ENCODE measurements at places on chromosomes 1 and 21.

- DNase-seq, result peak; percentile 45
These were observed 126.0 kb downstream of the NR5A2 start for GRCh38 chr1:200153277-200154055.

DNA sequence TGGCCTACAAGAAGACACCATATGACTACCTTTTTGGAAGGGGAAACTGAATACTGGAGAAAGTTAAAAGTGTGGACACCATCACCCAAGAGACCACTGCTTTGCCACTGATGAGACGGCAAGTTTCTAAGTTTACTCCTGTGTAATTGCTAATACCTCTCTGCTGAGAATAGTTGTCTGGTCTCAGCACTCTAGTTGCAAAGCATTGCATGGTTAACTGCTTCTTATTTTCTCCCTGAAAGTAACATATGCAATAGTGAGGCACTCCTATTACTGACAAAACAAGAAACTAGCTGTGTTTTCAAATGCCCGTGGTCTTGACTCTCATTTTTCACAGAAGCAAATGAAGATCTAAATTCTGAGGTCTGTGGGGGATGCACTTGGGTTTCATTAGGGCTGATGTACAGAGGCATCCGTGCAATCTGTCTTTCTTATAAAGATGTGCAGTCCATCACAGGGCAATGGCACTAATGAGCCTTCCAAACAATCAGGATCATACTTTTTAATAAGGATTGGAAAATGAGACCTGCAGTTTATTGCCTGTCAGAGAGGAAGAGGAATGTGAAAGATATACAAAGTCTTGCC is 62.9 kb downstream of the IFI44 start:
- no peak for DNase-seq

- DNase-seq, result no peak
These were observed 69.2 kb downstream of the KLHDC7A start for GRCh38 chr1:18549906-18550305.

- no peak for DNase-seq
These were observed 11.2 kb downstream of the SIM2 start for GRCh38 chr21:36709868-36710728.

DNA sequence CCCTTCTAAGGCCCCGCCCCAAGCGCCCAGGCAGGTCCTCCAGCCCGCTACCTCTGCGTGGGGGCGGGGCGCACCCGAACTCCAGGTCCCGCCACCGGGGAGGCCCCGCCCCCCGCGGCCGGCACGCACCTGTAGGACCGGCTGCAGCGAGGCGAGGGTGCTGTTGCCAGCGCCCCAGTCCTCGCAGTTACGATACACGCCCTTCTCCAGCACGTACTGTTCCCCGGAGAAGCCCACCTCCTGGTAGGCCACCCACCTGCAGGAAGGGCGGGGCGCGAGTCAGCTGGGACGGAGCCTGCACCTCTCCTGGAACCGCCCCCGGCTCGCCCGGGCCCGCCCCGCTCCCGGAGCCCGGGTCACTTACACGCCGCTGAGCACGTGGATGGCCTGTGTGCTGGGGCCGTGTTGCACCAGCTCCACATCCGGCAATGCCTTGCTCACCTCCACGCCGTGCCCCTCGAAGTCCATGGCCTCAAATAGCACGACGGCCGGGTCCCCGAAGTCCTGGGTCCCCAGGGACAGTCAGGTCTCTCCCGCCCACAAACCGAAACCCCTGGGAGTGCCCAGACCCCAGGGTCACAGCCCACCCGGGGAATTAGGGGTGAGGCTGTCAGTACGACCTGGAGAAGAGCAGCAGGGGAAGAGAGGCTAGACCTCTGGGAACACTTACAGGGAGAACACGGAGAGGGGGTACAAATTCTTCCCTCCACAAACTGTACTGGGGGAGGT is 17.3 kb downstream of the CRYBG2 start:
- peak; percentile 84 for DNase-seq

GRCh38 chr1:82464362-82465001 is 663.7 kb downstream of the ADGRL2 start:
- DNase-seq, result no peak

DNA sequence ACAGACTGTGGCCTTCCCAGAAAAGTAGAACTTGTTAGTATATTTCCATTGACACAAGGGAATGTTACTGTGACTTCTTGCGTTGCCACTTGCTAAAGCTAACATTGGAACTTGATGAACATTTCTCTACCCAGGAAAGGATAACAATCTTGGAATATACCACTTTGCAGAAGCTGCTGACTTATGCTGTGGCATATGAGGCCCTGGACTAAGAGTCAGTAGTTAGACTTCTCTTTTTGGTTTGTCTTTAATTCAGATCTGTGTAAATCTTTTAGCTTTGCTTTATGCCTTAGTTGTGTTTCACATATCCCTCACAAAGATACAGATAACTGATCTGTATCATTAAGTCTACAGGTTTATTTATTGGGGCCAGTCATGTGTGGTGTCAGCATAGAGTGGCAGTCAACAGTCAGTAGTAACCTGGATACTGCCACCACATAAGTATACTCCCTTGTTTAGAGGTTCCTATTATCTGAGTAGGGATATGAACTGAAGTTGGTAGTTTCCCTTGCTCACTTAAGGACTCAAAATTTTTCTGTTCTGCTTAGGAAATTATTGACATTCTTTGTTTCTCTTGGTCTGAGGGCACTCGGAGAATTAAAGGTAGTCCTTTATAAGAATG is 14.7 kb downstream of the RNF2 start:
- no peak for DNase-seq

GRCh38 chr1:90959352-90960206 is 62.3 kb downstream of the ZNF644 start:
- no peak for DNase-seq

GRCh38 chr1:235945775-235946570 is 79.3 kb upstream of the LYST start:
- DNase-seq, result no peak

GRCh38 chr1:217674028-217674729 is 43.0 kb downstream of the SPATA17 start:
- DNase-seq, result no peak

GRCh38 chr1:153474347-153474746 is 13.9 kb upstream of the S100A7 start:
- no peak for DNase-seq

- no peak for DNase-seq
These were observed 870 bp downstream of the KRTAP10-8 start for GRCh38 chr21:44612669-44613229.

GRCh38 chr1:36876990-36877389 is 157.3 kb downstream of the GRIK3 start:
- DNase-seq, result no peak

DNA sequence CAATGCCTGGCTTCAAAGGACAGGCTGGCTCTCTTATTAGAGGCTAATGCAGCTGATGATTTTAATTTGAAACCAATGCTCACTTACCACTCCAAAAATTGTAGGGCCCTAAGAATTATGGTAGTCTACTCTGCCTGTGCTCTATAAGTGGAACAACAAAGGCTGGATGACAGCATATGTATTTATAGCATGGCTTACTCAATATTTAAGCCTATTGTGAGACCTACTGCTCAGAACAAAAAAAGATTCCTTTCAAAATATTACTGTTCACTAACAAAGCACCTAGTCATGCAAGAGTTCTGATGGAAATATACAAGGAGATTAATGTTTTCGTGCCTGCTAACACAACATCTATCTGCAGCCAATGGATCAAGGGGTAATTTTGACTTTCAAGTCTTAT is 73.8 kb upstream of the DUSP10 start:
- DNase-seq, result no peak

DNA sequence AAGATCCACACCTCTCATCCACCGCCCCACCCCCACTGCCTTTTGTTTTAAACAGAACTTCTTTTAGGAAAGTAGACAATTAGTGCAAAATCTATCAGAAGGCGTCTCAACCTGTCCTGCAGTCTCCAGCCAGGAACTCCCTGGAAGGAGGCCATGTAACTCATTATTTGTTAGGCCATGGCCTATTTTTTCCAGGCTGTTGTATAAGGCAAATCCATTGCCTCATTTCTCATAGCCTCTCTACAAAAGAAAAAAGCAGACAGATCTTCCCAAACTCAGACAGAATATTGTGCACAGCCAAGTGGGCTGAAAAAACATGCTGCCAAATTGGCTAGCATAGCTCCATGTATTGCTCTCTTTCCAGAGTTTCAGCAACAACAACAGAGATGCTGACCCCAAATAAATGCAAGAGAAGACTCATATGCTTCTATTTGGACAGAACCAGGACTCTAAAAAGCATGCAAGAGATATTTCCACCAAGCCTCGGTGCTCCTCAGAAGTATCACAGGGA is 770.7 kb upstream of the CXADR start:
- no peak for DNase-seq

DNA sequence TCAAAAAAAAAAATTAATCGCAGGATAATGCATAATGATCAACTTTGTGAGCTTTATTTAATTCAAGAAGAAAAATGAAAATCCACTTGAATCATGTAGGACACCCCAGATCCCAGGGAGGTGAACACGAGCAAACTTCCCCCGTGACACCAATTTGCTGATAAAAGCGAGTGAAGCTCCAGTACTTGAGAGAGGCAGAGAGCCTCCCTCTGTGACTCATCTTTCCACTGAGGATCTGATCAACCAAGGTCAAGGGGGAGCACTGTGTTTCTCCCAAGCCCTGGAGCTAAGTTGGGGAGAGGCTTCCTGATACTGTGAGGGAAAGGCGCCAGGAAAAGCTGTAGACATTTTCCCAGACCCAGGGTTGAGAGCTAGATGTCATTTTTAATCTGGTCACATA is 160.9 kb downstream of the SLC44A5 start:
- DNase-seq, result no peak

DNA sequence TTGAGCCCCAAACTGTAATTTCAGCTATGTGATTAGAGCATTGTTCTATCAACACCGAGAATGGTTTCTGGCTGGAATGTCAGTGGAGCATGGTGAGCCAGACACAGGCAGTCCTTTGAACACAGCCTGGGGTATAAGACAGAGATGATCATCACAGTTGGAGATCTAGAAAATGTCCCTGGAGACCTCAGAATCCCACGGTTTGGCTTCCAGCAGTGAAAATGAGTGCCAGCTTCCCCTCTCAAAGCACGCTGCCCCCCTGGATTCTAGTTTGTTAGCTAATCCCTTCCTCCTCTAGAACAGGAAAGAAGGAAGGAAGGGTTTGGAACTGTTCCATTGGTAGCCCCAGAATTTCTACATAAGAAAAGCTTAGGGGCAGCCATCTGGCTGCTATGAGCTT is 59.9 kb upstream of the JAK1 start:
- DNase-seq, result no peak

- DNase-seq, result no peak
These were observed 66.4 kb downstream of the NTPCR start for GRCh38 chr1:233016798-233017197.

DNA sequence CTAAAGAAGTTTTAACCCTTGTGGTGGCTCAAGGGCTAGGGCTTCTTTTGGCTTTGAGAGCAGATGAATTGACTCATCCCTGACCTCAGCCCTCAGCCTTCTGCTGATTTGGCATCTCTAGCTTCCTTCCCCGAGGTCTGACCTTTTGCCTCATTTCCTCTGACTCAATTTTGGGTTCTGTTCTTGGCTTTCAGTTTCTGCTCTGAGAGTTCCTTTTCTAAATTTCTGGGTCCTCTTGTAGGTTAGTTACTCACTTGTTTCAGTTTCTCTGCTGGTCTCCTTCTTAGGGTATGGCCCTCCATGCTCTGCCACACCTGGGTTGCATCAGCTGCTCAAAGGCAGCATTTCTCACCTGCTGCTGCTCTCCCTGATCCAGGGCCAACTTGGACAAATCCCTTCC is 19.4 kb downstream of the PDE4B start:
- peak; percentile 45 for DNase-seq

GRCh38 chr1:210499956-210500355 is 171.3 kb downstream of the HHAT start:
- DNase-seq, result no peak

GRCh38 chr1:228287541-228288425 is 79.9 kb downstream of the OBSCN start:
- no peak for DNase-seq

- no peak for DNase-seq
These were observed 41.9 kb downstream of the UBE2G2 start for GRCh38 chr21:44759628-44760285.

- no peak for DNase-seq
These were observed 5.0 kb downstream of the AGT start for GRCh38 chr1:230708631-230709580.

DNA sequence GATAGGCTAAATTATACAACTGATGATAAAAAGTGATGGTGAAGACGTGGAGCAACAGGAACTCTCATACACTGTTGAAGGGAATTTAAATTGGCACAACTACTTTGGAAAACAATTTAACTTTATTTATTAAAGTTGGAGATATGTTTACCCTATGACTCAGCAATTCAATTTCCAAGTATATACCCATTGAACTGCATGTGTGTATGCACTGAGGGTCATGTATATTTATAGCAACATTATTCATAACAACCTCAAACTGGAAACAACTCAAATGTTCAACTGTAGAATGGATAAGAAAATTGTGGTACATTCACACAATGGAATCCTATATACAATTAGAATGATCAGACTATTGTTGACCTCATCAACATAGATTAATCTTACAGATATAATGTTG is 16.5 kb upstream of the BCAS2 start:
- no peak for DNase-seq

GRCh38 chr1:19260211-19261138 is 8.9 kb downstream of the MRTO4 start:
- DNase-seq, result no peak

DNA sequence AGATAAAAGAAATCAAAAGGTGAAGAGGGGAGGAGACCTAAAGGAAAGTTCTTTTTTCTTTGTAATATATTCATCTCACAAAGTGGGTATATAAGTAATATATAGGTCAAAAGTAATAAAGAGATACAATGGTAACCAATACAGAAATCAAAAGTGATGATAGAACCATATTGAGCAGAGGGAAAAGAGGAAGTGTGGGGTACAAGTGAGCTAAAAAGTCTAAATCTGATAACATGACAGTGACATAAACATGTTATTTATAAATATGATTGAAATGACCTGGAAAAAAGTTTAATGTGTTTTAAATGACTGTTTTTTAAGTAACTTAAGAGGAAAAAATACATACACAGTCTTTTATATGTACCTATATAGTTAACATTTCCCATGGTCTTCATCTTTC is 70.5 kb downstream of the MRPL39 start:
- no peak for DNase-seq

DNA sequence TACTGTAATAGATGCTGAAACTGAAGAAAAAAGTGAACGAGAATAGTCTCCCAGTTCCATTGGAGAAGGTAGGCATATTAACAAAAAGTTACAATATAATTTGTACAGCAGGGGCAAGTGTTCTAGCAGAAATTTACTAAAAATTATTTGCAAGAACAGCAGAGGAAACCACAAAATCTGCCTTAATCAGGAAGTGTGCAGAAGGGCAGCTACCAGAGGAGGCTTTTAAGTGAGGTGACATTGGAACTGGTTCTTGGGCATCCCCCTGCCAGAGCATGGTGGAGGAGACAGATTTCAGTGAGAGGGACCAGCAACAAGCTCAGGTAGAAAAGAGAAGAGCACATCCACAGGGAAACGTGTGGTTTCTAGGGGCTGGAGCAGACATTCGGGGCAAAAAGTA is 279.3 kb upstream of the CAMK1G start:
- DNase-seq, result no peak

GRCh38 chr1:10612436-10613160 is 137.8 kb downstream of the PEX14 start:
- no peak for DNase-seq

GRCh38 chr1:77156214-77156613 is 63.0 kb downstream of the PIGK start:
- no peak for DNase-seq

GRCh38 chr1:77970192-77970591 is 8.7 kb downstream of the FUBP1 start:
- no peak for DNase-seq
